Amygdala (tissue), 56 donors: ENCODE measurements at places on chromosomes 12 and 14.

DNA sequence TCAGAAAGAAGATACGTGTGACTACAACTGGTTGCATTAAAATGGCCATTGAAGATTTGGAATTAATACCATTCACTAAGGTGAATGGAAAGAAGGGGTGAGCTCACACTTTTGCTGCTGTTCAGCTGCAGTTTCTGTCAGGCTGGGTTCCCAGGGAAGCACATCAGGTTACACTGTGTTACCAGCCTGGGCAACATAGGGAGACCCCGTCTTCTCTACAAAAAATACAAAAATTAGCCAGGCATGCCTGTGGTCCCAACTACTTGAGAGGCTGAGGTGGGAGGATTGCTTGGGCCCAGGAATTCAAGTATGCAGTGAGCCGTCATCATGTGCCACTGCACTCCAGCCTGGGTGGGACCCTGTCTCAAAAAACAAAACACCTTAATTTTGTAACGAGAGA lies 12.9 kb upstream of the ZCCHC8 start:
- no peak for DNase-seq

GRCh38 chr12:124566997-124567672 lies at the start of gene NCOR2:
Gene NCOR2, minus strand, starts transcription at chr12:124567612. Its CDS starts 72,361 bp downstream, at chr12:124495251.
- DNase-seq: no peak

DNA sequence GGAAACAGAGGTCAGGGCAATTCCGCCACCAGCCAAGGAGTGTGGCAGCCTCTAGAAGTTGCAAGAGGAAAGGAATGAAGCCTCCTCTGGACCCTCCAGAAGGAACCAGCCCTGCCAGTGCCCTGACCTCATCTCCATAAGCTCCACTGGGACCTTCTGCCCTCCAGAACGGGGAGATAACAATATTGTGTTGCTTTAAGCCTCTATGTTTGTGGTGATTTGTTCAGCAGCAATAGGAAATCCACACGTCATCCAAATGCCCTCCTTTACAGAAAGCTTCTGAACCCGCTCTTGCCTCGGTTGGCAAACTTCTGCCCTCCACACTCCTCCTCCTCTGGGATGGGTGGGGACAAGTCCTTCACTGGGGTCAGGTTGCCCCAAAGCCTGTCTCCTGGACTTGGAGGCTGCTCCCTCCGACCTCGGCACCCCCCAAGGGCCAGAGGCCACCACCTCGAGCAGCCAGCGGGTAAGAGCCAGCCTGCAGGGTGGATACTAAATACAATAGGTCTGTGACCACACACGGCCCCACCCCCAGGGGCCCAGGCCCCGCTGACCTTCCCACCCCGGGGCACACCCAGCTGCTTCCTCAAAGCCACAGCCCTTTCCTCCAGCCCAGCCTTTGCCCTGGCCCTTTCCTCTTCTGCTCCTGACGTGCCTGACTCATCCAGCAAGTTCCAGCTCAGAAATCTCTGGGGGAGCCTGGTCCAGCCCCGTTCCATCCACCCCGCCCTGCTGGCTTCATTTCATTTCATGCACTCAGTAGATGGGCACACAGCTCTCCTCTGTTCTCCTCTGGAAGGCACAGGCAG lies 58.7 kb upstream of the NCOR2 start:
- DNase-seq: no peak

DNA sequence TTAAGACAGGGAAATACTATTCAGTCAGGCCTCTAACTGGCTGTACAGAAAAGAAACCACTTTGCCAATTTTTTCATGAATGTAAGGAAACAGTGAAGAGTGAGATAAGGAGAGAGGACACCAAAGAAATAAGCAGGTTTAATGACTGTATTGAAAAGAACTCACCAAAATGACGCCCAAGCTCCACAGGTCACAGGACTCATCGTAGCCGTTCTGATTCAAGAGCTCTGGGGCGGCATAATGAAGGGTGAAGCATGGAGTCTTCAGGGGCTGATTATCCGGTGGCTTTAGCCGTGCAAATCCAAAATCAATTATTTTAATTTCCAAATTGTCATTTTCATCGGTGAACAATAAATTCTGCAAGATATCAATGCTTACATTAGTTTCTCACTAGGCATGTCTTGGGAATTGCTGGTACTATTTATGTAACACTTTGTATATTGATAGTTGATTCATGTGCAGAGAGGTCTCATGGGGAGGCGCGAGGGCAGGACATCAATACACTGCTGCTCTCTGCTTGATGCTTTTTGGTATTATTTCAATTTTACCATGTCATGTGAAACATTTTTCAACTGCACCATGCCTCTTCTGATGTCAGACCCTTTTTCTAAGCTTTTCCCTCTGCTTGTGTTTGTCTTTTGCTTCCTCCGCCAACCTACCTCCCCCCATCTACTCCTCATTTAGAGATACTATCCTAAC lies 74.2 kb upstream of the TTC7B start:
- no peak for DNase-seq

- DNase-seq: no peak
Observed at GRCh38 chr14:24351517-24351916, 11.7 kb upstream of the RIPK3 start.

DNA sequence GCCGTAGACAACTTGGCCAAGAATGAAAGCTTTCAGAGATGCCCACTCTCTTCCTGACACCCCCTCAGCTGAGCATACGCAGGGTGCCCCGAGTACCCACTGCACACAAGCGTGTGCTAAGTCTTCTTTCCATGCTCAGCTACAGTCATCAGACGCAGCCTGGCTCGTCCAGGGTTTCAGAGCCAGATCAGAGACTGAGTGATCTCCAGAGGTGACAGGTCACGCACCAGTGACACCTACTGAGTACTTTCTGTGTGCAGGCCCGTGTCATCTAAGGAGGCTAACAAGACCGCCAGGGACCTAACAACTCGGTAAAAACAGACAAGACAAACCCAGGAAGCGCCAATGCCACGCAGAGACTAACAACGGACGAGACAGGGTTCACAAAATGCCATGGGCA lies 25.1 kb downstream of the STX2 start:
- no peak for DNase-seq

GRCh38 chr14:103886304-103887169 lies 39.2 kb upstream of the PPP1R13B start:
- no peak for DNase-seq

DNA sequence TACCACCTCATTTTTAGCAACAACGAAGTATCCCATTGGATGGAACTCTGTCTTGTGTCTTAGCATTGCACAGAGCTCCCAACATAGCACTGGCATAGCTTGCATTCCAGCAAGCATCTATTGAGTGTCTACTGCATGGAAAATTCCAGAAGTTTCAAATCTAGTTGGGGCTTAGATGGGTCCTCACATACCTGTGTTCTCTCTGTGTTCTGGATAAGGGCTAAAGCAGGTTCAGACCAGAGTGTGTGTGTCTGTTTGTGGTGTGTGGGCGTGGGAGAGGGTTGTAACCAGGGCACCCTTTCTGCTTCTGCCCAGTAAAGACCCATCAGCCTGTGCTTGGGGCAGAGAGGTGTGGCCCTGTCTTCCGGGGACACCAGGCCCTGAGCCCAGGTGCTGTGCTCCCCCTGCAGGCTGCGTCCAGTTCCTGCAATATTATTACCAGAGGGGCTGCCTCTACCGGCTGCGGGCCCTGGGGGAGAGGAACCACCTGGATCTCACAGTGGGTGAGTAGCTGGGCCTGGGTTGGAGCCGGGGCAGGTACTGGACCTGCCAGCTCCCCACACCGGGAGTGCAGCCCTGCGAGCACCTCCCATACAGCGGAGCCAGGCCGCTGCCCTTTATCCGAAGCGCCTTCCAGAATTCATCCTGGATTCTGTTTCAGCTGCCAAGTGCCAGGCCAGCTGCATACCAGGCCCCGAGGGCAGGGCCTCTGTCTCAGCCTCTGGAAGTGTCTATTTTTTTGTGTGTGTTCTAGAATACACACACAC lies 20.3 kb downstream of the RHOF start:
- no peak for DNase-seq

- no peak for DNase-seq
Observed at GRCh38 chr12:40033242-40033630, 72.6 kb downstream of the SLC2A13 start.

DNA sequence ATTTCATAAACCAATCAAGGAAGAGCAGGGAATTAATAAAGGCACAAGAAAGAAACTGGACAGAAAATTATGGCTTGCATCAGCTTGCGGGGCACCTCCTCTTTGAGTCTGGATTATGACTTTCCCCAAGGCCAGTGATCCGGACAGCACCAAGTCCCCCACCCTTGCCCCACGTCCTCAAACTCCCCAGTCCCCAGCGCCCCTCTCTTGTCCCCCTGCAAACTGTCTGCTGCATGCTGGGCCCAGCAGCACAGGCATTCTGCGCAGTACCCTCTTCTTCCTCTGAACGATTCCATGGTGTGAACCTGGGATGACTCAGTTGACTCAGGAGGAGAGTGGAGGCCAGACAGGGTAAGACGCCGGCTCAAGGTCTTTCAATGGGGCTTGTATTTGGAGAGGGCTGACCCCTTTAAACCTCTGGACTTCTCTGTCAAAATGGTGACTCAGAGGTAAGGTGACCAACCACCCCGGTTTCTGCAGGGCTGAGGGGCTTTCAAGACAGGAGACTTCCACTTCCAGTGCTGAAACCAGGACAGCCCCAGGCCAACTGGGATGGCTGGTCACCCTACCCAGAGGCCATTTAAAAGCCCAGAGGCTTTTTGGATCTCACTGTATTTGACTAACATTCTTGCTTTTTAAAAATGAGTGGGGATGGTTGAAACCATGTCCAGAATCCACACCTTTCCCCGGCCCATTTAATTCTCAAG lies 13.5 kb downstream of the C14orf132 start:
- DNase-seq: no peak

- DNase-seq: no peak
Observed at GRCh38 chr12:94771741-94772140, 121.4 kb upstream of the TMCC3 start.

DNA sequence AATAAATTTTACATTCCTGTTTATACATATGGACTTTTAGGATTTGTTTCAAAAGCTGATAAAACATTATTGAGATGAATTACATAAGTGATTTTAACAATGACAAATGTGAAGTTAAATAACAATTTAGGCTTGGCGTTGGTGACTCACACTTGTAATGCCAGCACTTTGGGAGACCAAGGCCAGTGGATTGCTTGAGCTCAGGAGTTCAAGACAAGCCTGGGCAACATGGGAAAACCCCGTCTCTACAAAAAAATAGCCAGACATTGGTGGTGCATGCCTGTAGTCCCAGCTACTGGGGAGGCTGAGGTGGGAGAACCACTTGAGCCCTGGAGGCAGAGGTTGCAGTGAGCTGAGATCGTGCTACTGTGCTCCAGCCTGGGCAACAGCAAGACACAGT lies 7.4 kb downstream of the ACOT2 start:
- DNase-seq: no peak

DNA sequence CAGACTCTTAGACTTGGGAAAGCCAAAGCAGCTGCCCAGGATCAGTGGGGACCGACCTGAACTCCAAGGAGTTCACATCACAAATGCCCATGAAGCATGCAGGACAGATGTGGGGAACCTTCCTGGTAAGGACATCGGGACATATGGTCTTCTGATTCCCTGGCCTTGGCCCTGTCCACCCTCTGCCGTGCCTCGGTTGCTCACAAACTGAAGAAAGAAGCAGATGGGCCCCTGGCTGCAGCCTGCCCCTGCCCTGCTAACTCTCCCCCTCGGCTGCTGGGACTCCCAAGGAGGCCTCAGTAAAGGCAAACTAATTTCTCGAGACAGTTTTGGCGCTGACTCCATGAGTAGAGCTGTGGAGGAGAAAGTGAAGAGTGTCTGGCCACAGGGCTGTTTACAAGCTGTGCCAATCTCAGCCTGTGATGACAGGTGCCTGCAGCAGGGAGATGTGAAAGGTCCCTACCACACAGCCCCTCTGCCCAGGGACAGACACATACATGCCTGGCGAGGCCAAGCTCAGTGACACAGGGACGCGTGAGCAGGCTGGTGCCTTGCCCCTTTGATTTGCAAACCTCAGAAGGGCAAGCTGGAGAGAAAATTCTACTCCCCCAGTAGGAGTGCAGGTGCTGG lies 48.6 kb downstream of the ISCA2 start:
- no peak for DNase-seq

- no peak for DNase-seq
Observed at GRCh38 chr12:121578230-121579189, 2.3 kb downstream of the KDM2B start.

DNA sequence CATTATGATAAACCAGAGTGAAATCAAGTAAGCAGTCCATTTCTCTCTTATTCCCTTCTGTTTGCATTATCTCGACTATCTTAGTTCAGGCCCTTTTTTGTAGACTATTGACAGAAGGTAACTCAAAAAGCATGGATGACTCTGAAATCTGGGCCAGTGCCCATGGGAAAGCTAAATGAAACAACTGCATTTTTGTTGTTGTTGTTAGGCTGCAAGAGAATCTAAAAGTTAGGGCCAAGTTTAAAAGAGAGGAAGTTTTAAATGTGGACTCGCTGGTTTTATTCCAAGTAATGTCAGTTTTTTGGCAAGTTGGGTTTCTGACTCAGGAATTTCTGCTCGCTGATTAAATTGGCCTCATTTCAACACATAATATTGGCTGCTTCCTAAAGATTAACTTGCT lies 201.1 kb downstream of the PIK3C2G start:
- DNase-seq: no peak

GRCh38 chr12:42094277-42094676 lies 50.4 kb downstream of the GXYLT1 start:
- DNase-seq: no peak

GRCh38 chr14:39015360-39015961 lies 87.6 kb downstream of the SEC23A start:
- DNase-seq: no peak

- no peak for DNase-seq
Observed at GRCh38 chr12:110776410-110776809, 33.7 kb upstream of the PPP1CC start.

GRCh38 chr12:90322006-90322405 lies 613.4 kb upstream of the ATP2B1 start:
- DNase-seq: no peak

DNA sequence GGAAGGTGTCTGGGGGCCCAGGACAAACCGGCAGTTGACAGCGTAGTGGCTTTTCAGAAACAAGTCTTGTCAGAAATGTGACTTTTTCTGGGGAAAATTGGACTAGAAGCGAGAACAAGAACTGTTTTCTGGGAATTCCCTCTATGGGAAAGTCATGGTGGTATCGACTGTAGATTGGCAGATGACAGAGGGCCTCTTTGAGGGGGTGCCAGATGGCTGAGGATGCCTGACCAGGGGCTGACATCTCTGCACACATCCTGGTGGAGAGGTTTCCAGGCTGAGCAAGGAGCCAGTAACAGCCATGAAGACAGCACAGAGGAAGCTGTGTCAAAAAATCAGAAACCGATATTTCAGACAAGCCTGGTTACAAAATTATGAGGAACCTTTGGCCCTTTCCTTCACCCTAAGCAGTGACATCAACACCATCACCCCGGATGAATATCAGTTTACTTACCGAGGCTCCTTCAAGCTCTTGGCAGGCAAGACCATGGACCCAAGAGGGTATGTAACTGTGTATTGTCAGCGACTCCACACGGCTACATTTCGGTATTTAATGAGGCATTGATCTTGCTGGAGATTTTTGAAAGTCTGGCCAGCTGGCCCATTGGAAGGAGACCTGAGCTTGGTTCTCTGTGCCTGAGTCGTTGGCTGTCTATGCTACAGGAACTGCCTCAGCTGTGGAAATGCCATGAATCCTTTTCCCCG lies 1525.3 kb upstream of the TMEM132C start:
- DNase-seq: no peak
